OCI-LY7 (cell line): ENCODE measurements at places on chromosomes 3 and 15. TPM values are rescaled to one million over a fixed set of nuclear protein-coding genes. Genes with fewer than 3 reads are reported as not detected.

SLC28A1 gene
- total RNA-seq, result not detected in 2 replicates

NR1I2 gene
- total RNA-seq, result not detected in 2 replicates

ZNF385D gene
- not detected in 2 replicates for total RNA-seq

SCAANT1 gene
- total RNA-seq, result not detected in 2 replicates

FBN1 gene
- 0.68 TPM in 2 replicates for total RNA-seq

THOC7 gene
- total RNA-seq, result 101 and 103 TPM in 2 replicates
